Stimulated activated CD8-positive, alpha-beta memory T cell treated with anti-CD3 and anti-CD28 coated beads, Interleukin-4, amount 100 ng/mL, for 4 hours (primary cell): ENCODE measurements at places on chromosomes 12 and 14.

DNA sequence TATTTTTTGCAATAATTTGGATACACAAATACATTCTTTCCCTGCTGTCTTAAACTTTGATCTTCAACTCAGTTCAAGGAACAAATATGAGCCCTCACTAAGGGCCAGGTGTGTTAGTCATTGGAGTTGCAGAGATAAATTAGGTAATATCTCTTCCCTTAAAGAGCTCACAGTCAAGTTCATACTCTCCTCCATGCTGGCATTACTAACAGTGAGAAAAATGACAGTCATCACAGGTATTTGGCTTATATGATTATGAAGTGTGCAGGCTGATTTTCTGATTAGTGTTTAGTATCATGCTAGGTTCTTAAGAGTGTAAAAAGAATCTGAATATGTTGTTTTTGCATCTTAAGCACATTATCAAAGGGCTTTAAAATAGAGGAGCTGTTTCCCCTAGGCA, 594.7 kb downstream of the CCER1 start:
- DNase-seq = no peak

GRCh38 chr12:112685321-112685720, 106.2 kb upstream of the RPH3A start:
- DNase-seq = no peak

- DNase-seq = no peak
Measured at GRCh38 chr12:83349907-83350611, 663.4 kb downstream of the TMTC2 start.

- DNase-seq = no peak
Measured at GRCh38 chr14:98119739-98120138, 1152.3 kb downstream of the BCL11B start.
